ENCODE measurements at places on chromosomes 7 and 10.

- DNase-seq, result no peak
Measured at GRCh38 chr7:21030237-21030871, 243.7 kb upstream of the SP8 start.

GRCh38 chr7:117673839-117674238, 194.0 kb downstream of the CFTR start:
- no peak for DNase-seq

DNA sequence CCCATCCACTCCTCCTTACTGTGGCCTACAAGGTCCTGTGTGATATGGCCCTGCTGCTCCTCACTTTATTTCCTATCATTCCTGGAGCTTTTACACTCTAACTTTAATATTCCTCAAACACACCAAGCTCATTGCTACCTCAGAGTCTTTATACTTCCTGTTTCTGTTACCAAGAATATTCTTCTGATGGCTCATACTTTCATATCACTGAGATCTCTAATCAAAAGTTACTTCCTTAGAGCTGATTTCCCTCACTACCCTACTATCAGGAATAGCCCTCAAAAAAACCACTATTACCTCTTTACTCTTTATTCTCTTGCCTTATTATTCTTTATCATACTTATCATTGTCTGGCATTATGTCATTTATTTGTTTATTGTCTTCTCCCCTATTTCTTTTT, 5.8 kb upstream of the PPP3CB start:
- DNase-seq, result no peak

DNA sequence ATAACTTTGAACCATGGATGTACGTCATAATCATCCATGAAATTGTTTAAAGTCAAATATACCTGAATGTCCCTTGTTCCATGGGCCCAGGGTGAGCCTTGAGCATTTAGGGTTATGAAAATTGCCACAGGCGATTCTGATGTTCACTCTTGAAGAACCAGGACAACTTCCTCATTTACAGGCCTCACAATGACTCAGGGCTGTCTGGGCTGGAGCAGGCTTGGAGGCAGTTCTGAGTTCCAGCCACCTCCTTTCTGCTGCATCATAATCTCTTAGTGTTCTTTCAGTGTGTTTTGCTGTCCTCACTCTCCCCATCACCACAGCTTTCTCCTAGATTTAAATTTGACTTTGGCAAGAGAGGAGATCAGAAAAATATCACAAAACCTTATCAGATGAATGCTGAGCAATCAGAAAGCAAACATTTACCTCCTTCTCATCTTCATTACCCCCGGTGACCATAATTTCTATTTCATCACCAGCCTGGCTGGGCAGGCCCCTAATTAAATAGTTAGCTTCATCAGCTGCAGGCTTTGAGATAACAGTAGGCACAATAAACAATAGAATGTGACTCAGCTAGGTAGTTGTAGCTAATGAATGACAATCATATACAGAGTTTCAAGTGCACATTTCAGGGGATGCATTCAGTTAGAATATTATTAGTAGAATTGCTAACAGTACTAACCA, 571.0 kb downstream of the SH2D4B start:
- no peak for DNase-seq

- DNase-seq, result no peak
Measured at GRCh38 chr10:17910125-17910789, 41.5 kb upstream of the SLC39A12 start.

- DNase-seq, result no peak
Measured at GRCh38 chr7:142894985-142895593, 9.5 kb upstream of the TRPV6 start.

DNA sequence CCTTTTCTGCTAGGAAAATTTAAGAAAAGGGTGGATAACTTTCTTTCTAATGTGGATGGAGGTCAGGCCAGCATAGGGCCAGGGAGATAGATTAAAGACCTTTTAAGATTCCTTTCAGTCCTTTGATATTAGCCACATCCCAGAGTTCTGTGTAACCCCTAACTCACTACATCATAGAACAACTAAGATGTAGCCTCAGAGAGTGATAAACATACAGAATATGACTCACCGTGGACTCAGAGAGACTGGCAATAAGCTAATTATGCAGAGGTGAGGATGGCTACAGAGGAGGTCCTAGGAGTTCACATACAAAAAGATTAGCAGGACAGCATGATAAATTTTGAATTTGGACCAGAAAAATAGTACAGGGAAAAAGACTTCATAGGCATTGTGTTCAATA, 141.0 kb downstream of the AOAH start:
- DNase-seq, result no peak

DNA sequence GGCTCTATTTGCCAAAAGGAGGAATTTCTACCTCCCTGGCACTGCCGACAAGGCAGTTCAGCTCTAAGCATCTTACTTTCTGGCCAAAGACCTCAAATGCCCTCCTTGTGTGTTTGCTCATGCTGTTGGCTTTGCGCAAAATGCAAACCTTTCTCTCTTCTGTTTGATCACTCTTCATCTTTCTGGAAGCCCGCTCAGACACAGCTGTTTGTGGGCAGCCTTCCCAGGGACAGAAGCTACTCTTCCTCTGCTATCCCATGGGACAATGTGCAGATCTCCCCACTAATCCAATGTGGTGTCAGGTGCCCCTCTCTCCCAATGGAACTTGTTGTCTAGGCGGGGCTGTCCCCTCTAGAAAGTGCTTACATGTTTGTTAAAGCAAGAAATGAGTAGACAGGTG, 278.7 kb downstream of the CCSER2 start:
- no peak for DNase-seq

DNA sequence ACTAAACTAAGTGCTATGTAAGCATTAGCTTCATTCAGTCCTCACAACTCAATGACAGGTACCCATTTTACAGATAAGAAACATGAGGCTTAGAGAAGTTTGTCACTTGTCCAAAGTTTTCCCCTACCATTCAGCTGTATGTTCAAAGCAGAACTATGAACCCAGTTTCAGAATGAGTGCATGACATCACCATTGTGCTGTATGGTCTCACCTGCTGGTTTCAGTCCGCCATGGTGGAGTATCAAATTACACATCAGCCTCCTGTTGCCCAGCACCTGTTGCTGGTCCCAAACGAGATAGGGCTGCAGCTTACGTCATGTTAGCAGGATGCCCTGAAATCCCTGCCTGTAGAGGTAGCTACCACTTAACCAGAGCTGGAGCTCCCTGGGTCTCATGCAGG, 95.0 kb downstream of the DYNC1I1 start:
- no peak for DNase-seq

GRCh38 chr7:85510287-85510686, 323.4 kb upstream of the SEMA3D start:
- DNase-seq, result no peak

- DNase-seq, result no peak
Measured at GRCh38 chr10:54900584-54900983, 99.6 kb upstream of the PCDH15 start.

Measured in mesothelial cell of epicardium (in vitro differentiated cells).